ENCODE measurements at places on chromosomes 13 and 19. TPM values are rescaled to one million over a fixed set of nuclear protein-coding genes. Genes with fewer than 3 reads are reported as not detected.

GRCh38 chr19:51462276-51462675 lies 4.0 kb upstream of the SIGLEC8 start:
- DNase-seq, result no peak

The MISP3 gene
- 34.1 TPM for total RNA-seq

The LAIR1 gene
- total RNA-seq, result 1.3 TPM

The AXL gene
- total RNA-seq, result 48.2 TPM

- no peak for DNase-seq
Measured at GRCh38 chr13:44842158-44842557, 147.1 kb downstream of the NUFIP1 start.

DNA sequence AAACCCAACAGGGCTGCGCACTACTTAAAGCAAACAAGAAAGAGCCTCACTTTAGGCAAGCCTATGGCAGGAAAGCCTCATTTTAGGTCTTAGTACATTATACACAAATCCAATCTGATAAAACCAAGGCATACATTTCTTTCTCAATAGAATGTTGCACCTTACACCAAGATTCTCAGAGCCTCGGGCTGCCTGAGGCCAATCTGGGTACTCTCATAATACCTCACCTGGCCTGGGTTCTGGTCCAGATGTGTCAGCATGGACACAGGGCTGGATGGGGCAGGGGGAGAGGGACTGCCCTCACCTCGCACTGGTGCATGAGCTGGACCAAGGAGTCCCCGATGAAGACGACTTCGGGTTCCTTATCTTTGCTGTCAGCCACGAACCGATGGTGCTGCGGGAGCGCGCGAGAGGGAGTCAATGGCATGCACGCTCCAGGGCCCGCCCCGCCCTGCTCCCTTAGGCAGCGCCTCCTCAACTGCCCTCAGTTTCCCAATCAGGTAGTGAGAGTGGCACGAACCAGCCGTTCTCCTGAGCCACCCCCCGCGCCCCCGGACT lies at the start of gene PRR19:
Gene PRR19, plus strand, starts transcription at position 487 of the 558 bp plus-strand sequence. CDS start 7,453 bp downstream, outside the sequence.
- peak; percentile 26 for DNase-seq

DNA sequence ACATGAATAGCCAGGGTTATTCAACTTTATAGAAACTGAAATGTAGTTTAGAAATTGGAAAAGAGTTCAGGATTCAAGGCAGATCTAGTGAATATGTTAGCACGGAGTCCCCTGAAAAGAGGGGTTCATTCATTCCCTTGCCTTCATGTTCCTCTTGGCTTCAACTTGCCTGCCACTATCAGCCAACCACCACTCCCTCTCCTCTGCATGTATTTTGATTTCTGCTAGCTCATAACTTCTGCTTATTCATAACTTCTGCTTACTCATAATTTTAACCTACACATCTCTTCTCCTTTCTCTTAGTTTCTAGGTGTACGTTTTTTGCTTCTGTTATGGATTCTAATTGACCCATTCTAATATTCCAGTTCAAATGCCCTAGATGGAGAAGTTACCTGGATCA lies 5.5 kb upstream of the SERTM1 start:
- DNase-seq, result no peak

- no peak for DNase-seq
Measured at GRCh38 chr13:79456656-79457365, 24.1 kb upstream of the NDFIP2 start.

DNA sequence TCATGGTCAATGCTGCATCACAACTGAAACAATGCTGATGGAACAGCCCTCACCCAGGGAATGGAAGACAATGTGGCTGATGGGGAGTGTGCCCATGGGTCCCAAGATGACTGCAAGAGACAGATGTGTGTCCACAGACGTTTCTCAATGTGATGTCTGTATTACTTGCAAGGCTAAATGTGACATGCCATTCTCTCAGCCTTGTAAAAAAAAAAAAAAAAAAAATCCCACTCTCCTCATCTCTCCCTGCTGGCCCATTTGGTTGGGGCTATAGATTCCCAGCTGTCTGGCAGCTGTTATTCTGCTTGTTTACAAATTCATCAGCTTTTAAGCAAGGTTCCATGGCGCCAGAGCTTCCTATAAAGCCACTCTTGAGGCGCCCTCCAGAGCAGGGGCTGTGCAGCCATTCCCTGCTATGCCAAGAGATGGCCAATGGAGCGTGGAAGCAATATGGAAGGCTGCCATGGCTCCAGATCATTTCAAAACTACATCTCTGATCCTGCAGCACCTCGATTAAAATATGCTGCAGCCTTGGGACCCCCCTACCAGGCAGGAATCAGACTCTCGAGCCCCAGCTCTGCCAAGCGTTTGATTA lies 294.8 kb downstream of the FOXO1 start:
- no peak for DNase-seq
